Stimulated activated naive CD4-positive, alpha-beta T cell (primary cell): ENCODE measurements at places on chromosomes 2 and 18.
A peak's percentile ranks its signal among the peaks of the same experiment; 100 is the strongest.

- DNase-seq: no peak
Measured at GRCh38 chr2:118371515-118371914, 283.2 kb downstream of the INSIG2 start.

DNA sequence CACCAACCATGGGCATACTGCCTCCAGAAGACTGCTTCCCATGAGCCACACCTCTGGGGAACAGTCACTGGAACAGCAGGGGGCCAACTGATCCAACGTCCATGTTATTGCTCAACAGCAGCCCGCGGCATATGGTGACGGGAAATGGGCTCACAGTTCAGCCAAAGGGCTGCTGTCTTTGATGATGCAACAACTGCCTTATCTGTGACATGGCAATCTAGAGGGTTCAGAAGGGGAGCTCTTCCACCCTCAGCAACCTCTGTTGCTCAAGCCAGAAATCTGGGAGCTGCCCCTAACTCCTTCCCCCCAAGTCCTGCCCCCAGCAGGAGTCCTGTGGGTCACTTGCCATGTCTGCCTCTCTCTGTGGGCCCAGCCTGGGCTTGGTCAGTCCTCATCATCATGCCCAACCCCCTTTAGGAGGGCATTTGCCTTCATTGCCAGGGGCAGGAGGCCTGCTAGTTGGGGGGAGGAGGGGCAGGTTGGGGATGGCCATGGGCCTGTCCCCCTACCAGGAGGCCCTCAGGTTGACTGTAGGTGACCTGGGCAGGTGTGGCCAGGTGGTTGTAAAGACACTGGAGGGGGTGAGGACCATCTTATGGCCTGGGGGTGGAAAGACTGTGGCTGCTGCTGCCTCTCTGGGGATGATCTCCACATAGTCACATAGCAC lies 212.9 kb downstream of the CYP26B1 start:
- no peak for DNase-seq

- DNase-seq: no peak
Measured at GRCh38 chr18:48927286-48928080, 23.3 kb downstream of the SMAD7 start.

DNA sequence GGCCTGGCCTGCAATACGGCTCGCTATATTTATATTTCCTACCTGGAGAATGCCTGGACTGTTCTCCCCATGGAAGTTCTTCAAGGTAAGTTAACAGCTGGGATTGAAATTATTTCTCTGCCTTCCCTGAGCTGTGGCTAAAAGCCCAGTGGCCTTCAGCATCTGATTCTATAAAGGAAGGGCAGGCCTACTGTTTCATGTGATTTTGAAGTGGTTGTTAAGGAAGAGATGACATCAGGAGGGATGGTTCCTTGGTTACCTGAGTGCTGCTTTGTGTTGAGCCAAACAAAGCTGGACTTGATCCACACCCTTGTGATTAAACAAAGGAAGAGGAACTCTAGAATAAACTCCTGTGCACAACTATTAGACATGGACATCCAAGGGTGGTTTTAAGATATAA lies 61.6 kb downstream of the MFSD6 start:
- no peak for DNase-seq

DNA sequence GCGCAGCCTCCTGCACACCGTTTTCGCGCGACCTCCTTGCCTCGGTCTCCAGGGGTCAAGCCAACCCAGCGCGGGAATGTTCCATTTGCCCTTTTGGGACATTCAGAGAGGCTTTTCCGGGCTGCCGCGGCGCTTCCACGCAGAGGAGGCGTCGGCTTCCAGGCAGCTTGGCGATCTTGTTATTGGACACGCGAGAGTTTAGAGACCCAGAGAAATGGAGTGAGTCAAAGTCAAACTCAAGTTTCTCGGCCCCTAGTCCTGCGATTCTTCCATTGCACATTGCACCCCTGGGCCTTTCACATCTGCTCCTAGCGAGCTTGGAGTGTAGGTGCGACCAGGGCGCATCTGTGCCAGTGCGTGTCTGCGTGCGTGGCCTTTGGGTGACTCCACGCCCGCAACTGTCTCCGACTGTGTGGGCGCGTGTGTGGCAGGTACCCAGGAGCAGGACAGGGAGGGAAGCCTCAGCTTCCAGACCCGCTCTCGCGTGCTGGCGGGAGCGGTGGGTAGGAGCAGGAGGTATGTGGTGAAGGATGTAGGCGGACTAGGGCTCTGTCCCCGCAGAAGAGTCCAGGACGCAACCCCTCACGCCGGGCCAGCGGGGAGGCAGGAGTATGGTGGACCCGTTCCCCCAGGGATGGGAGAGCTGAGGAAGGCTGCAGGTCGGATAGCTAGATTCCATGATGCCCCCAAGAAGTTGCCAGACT lies 13.5 kb downstream of the SIX3 start:
- DNase-seq: no peak

DNA sequence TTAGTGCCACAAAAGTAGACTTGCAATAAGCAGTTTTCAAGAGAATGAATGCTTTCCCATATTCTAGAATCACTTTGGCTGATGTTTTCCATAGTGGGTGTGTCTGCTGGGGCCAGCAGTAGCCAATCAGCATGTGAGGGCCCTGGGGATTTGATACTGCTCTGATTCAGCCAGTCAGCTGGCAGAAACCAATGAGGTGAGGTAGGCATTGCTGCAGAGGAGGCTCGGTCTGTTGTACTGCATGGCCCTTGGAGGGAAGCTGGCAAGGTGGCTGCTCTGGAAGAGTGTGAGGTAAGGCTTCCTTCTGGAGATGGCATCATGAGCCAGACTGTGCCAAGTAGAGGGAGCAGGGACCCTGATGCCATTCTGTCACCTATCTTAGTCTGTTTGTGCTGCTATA lies 22.7 kb downstream of the TMEM87B start:
- no peak for DNase-seq

GRCh38 chr2:73640511-73640911 lies 1.7 kb downstream of the NAT8 start:
- DNase-seq: no peak

GRCh38 chr18:9120796-9121195 lies 15.8 kb upstream of the ANKRD12 start:
- DNase-seq: no peak

GRCh38 chr2:152405206-152406118 lies 70.5 kb downstream of the FMNL2 start:
- DNase-seq: no peak

GRCh38 chr2:236943068-236943467 lies 142.6 kb upstream of the COPS8 start:
- DNase-seq: no peak

GRCh38 chr18:28175930-28176697 lies 816 bp downstream of the CDH2 start:
- no peak for DNase-seq

DNA sequence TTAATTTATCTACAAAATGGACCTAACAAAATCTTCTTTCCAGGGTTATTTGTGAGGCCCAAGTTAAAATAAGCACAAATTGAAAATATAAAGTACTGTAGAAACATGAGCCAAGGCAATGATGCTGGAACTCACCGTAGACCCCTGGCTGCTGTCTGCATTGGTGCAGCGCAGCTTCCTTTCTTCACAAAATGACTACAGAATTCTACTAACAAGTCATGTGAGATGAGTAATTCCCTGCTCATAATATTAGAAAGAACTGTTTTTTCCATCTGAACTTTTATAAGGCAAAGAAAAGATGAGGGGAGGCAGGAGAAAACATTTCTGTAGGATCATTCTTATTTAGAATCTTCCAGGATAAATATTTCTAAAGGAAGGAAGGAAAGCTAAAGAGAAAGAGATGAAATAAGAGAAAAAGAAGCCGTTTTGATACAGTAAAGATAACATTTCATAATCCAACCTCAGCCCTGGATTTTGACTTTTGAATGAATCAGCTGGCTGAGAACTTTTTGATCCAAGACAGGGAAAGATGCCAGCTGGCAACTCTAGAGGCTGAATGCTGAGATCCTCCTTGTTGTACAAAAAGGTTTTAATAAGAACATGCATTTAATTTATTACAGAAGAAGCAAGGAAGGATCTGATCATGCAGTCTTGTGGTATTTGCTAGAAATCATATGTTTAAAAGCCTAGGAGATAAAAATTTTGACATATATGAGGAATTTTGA lies 183.9 kb upstream of the KLHL14 start:
- no peak for DNase-seq

DNA sequence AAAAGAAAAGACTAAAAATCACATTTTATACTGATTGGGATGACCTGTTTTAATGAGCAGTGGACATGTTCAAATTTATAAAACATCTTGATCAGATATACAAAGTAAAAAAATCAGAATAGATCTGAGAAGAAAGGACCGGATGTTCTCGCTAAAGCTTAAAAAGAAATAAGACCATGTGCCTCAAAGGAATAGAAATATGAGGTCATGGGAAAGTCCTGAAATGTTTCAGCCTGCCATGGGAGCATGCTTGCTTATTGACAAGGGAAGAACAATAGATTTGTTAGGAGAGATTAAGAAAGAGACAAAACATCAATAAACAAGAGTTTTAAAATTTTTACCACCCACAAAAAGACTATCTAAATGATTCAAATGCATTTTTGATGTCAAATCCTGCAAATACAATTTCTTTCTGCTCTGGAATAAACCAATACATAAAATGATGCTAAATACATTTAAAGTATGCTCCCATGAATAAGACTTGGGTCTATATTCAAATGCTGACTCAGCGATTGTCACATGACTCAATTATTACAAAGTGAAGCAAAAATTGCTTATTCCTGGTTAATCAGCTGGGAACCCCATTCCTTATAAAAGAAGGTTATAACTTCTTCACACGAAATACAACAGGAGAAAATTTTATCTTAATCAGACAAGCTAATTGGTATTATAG lies 633.9 kb upstream of the PKDCC start:
- DNase-seq: no peak

GRCh38 chr2:239630618-239631286 lies 229.9 kb upstream of the HDAC4 start:
- DNase-seq: no peak

- peak; percentile 15 for DNase-seq
Measured at GRCh38 chr2:126658905-126659561, 3.1 kb downstream of the GYPC start.
